ENCODE measurements at places on chromosomes 7 and 10.

- no peak for DNase-seq
These were observed 149.7 kb downstream of the WNT2 start for GRCh38 chr7:117173035-117173770.

DNA sequence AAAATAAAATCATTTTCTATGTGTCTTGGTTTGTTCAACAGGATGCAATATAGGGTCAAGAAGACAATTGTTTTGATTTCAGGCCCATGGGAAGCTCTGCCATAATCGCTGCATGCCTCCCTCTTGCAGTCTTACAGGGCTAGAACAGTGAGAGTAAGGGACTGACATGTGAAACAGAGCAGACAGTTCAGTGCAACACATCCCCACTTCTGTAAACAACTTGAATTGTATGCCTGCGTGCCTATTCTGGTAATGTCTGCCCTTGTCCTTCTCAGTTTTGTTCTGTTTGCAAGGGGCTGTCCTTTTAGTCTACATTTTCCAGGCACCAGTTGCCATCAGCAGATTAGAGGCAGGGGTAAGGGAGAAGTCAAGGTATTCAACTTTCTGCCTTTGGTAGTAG is 34.8 kb upstream of the GPR37 start:
- DNase-seq = no peak

DNA sequence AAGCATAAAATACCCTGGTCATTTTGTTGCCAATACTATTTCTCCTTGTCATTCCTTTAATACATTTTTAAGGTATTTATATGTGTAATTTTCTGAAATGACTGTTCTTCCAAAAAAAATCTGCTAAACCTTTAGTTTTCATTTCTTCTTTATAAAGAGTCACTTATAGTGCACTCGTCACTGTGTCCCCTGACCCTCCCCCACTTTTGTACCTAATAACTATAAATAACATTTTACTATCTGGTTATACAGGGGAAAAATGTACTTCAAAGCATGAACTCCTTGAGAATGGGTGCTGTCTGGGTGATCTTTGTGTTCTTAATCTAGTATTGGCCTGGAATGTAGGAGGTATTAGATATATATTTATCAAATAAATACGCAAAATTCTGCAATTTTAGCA is 31.1 kb downstream of the RTKN2 start:
- no peak for DNase-seq

DNA sequence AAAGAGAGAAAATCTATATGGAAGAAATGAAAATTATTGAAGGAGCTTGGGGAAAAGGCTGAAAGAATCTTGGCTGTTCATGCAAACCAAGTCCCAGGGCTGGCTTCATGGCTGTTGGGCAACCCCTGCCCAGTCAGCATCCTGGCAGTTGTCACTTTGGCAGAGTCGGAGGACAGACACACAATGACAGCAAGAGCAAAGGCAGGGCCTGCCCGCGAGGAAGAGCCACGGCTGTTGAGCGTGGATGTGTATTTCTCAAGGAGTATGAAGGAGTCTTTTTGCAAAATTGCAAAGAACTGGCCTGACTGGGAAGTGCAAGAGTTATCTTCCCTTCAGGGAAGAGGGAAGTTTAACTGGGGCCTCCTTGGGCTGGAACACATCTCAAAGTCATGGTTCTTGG is 11.7 kb downstream of the PTPRE start:
- DNase-seq = no peak

DNA sequence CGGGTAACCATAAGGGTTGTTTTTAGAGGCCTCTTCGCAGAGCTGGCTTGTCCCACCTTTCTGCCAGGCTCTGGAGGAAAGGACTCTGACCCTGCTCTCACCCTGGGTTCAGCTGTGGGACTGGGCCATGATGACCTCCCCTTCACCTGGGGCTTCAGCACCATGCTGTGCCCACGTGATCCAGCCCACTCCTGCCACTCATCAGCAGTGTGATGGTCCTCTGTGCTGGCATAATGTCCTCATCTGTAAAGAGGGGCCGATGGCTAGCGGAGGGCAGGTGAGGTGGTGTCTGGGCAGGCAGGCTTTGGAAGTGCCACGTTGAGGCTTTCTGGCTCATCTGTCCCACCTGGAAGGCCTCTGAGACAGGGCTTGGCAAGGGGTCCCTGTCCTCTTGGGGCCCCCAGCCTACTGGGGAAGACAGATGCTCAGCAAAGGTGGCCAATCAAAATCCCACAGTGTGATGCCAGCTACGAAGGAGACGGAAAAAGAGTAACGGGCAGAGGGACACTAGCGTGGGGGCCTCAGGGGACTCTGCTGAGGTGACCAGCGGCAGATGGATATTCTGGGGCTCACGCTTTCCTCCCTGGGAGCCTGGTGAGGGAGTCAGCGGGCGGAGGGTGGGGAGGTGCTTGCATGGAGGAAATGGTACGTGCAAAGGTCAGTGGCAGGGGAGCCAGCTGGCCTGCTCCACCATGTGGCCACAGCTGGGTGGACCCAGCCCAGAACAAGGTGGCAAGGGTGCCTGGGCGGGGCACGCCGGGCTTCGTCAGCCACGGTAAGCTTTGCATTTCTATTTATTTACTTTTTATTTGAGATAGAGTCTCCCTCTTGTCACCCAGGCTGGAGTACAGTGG is 5.4 kb downstream of the LRWD1 start:
- no peak for DNase-seq

DNA sequence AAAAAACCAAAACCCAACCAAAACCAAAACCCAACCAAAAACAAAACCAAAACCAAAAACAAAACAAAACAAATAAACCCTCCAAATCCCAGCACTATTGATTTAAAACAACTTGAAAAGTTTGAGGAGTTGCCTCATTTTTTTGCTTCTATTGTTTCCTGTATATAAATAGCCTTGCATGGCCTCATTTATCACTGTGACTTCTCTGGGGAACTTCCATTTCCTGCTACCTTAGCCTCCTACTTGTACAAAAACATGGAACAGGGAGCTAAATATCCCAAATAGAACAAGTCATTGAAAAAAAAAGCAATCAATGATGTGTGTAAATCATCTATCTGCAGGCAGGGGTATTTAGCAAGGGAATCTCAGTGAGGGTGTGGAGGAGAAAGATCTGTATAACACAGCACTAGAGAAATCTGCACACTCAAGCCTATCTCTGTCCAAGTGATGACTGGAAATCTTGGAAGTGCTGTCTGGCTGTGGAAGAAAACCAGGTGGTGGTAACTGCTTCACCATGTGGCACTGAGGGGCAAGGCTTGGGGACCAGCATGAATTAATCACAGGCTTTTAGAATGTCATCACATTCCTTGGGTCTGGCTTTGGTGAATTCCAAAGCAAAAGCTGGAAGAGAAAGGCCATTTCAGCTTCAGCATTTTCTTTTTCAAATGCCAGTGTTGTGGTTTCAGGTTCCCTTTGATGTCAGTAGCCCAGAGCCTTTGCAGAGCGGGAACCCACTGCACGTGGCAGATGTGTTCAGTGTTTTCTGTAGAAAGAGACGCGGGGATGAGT is 349.5 kb upstream of the ZNF32 start:
- no peak for DNase-seq

DNA sequence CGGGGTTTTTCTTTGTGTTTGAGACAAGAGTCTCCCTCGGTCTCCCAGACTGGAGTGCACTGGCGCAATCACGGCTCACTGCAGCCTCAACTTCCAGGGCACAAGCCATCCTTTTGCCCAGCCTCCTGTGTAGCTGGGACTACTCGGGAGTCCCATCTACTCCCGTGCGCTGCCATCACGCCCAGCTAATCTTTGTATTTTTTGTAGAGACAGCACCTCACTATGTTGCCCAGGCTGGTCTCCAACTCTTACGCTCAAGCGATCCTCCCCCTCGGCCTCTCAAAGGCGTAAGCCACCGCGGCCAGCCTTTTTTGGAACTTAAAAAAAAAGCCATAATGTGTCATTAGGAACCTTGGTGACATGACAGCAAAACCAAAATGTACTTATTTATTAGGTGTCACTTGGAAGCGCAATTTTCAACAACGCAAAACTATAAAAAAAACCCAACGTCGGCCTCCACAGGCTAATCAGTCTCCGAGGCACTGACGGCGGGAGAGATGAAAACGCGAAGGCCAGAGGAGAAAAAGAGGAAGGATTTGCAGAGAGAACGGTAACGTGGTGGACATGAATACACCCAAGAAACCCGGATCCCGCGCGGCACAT is 911 bp upstream of the HNRNPH3 start:
- DNase-seq = no peak

DNA sequence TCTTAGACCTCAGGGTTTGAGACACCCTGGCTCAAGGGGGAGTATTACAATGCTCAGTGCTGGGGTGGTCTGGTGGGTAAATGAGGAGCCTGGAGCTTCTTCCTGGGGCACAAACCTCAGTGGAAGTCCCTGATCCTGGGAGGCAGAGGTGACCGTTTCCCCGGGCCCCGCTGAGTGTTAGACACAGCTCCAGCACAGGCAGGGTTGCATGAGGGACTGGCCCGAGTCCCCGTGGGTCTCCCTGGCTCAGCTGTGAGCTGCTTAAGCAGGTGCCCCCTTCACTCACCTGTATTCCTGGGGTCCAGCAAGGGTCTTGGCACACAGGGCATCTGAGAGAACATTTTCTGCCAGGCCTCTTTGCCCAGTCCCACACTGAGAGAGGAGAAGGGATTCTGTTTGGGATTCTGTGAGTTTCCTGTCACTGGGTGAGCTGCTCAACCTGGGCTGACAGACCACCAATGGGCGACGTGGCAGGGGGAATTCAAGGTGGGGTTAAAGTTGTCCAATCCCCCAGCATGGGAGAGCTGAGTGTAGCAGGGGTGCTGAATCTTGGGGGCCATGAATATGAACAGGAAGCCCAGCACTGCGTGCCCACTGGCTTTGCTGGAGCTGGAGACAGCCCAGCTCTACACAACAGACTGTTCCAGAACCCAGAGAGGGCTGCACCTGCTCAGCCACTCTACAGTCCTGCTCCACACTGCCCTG is 29.9 kb downstream of the DDIT4 start:
- no peak for DNase-seq

GRCh38 chr7:97835296-97836138 is 36.7 kb downstream of the ASNS start:
- no peak for DNase-seq

- DNase-seq = no peak
These were observed 11.7 kb upstream of the HOXA2 start for GRCh38 chr7:27113991-27114769.

GRCh38 chr7:27100694-27101170 is 1.8 kb downstream of the HOXA2 start:
- no peak for DNase-seq

DNA sequence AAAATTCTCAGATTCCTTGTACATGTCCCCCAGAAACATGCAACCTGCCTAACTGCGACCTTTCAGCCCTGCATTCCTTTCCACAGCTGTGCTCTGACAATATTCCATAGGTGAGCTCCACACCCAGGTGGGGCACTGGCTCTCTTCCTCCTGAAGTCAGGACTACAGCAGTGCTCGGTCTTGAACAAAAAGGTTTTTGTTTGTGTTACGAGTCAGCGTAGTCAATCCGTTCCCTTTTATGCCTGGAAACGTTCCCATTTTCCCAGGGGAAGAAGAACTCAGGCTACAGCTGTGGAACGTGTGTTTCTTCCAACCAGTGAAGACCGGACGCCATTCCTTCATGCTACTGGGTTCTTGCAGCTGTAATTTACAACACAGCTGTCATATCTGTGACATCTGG is 52.4 kb upstream of the PFKP start:
- no peak for DNase-seq

- DNase-seq = no peak
These were observed 341.5 kb upstream of the AOAH start for GRCh38 chr7:37065779-37066271.

- DNase-seq = no peak
These were observed 116.5 kb downstream of the LMBR1 start for GRCh38 chr7:156776527-156776926.

GRCh38 chr10:34580643-34581042 is 234.5 kb downstream of the PARD3 start:
- no peak for DNase-seq

- DNase-seq = no peak
These were observed 42.8 kb downstream of the RNLS start for GRCh38 chr10:88540351-88540750.

DNA sequence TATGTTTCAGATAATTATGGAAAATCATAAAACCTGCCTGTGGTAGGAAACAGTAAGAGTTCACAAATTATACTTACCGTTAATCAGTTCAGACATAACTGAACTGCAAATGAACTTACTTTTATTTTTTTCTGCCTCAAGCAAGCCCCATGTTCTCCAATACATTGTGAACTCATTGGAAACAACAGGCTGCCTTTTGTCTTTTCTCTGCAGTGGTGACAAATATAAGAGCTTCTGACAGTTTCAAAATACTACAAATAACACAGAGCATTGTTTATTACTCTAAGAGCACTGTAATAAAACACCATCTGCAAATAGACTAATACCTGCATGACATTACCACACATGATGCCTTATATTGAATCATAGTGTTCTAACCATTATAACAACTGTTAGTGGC is 94.0 kb upstream of the CDCA7L start:
- DNase-seq = no peak

DNA sequence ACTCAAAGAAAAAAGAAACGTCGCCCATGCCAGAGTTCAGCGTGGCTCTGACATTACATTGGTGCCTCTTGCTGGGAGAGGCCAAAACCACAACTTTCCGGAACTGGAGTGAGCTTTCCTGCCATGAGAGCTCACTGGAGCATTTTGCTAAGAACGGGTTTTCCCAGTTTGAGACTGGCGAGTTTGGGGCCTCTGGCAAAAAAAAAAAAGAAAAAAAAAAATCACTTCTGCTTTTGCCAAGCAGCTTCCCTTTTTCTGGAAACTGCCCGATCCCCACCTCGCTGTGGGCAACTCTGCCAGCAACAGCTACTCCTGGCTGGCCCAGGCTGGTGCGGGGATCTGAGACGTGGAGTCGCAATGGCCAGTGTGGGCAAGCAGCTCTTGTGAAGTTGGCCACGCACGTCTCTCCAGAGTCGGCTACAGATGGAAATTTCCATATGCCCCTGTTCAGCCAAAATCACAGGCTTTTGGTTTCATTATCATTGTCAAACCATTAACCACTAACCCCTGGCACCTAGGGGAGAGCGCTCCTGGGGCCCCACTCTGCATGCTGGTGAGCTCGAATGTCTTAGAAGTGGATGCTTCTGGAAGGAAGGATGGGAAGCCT is 25.7 kb downstream of the PRKAG2 start:
- no peak for DNase-seq

GRCh38 chr7:116670409-116671015 is 1.5 kb upstream of the MET start:
- DNase-seq = no peak

- DNase-seq = no peak
These were observed 133.4 kb downstream of the MAD1L1 start for GRCh38 chr7:2099048-2099957.

Measured in esophagus squamous epithelium (tissue), 5 donors.